DMS53 (cell line): ENCODE measurements at places on chromosomes 3 and 15.

DNA sequence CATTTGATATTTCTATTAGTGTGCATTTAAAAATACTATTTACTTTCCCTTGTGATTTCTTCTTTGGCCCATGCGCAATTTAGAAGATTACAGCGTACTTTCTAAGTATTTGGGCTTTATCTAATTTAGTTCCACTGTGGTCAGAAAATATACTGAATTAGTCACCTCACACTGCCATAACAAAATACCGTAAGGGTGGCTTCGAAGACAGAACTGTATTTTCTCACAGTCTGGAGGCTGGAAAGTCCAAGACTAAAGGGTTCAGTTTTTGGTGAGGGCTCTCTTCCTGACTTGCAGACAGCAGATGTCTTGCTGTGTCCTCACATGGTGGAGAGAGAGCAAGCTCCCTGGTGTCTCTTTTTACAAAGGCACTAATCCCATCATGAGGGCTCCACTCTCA is 286.2 kb downstream of the ADAMTSL3 start:
- DNase-seq = no peak

DNA sequence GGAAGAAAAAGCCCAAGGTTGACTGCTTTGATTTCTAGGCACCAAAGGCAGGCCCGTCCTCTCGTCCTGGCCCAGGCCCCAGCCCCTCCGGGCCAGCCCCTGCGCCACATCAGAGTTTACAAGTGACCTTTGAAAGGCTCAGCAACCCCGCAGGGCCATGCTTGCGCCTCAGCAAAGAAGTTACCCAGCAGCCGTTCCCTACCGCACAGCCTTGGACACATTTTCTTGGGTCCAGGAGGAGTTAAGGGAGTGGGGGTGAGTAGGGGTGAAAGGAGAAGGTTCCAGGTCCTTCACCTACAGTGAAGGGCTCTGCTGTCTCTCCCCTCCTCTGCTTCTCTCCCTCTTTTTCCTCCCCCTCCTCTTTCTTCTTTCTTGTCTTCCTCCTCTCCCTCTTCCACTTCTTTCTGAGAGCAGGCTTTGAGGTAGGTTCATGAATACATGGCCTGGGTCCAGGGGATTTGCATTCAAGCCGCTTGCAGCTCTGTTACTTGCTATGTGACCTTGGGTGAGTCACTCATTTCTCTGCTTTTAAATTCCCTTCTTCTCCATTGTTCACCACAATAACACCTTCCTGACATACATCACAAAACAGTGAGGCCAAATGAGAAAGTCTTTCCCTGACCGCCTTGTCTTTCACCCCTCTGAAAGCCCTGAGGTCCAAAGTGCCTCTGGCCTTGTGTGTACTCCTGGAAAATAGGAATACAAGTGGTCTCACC is 223.3 kb upstream of the TPRG1 start:
- DNase-seq = peak; percentile 12

DNA sequence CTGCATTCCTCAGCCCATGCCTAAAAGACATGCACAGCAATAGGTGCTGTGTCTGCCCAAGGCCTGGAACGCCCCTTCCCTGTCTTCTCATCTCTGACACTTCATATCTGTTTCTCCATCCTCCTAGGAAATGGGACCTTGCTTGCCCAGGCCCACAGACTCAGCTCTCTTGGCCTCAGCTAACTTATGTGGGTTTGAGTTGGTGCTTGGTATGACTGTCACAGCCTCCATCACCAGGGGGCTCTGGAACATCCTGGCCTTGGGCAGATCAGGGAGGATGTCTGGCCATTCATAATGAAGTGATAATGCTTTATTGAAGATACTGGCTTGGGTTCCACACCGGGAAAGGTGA is 156.7 kb upstream of the SMAD3 start:
- no peak for DNase-seq

DNA sequence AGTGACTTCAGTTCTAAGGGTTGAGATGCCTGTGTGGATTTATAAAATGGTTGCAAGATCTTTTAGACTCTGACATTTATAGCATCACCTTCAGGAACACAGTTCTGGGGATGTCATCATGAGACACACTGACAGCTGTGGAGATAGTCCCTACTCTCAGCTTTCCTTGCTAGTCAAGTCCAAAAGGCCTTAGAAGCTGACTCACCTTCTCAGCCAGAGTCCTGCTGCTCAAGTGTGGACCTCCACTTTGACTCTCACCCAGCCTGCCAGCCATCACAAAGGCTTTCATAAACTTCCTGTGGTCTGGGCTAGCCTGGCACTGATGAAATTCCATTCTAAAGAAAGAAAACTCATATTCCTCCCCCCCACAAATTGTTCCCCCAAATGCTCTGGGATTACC is 44.8 kb downstream of the TMEM39A start:
- no peak for DNase-seq

- no peak for DNase-seq
These were observed 15.8 kb downstream of the ST3GAL6 start for GRCh38 chr3:98778852-98779413.

DNA sequence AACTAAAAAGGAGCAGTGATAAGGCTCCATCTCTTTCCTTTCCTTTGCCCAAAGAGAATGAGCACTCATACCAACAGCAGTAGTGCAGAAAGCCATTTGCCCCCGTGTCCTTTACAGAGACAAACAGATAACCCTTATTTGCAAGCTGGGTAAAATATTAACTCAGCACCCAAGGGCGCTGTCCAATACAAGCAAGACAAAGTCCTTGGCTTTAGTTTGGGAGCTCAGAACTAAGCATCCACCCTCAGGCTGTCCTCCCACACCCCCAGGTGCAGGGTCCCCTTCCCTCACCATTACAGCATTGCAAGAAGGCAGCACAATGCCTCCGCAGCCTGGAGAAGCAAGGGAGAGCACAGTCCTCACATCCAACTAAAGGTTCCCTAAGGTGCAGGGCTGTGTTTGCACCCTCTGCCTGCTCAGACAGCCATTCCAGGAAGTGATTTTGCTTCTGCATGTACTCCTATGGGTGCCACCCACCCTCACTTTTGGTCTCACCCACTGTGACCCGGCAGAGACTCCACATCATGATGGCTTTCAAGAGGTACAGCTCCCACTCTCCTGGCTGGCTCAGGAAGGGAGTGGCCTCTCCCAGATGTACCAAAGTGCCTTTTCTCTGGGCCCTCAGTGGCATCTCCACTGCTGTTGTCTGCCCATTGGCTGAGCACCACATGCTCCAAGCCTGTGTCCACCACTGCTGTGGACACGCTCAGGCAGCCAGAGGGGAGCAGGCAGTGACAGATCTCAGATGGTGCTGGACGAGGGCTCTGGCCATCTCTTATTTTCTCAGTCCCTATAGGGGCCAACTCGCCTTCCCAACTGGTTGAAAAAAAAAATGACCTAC is 34.1 kb upstream of the HES1 start:
- DNase-seq = peak; percentile 74

DNA sequence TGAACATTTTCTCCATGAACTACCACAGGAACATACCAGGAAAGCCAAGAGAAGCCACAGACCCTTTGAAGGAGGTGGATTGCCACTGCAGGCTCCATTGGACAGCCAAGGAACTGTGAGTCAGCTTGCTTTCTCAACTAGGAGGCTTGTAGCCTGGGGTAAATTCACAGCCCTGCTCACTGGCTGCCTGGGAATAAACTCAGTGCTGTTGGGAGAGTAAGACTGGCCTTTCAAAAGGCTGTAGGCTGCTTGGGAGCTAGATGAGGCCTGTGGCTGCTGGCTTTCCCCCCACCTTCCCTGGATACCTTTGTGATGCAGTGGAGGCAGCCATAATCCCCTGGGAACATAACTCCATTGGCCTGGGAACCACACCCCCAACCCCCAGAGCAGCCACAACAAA is 223.5 kb upstream of the RBMS3 start:
- DNase-seq = no peak

DNA sequence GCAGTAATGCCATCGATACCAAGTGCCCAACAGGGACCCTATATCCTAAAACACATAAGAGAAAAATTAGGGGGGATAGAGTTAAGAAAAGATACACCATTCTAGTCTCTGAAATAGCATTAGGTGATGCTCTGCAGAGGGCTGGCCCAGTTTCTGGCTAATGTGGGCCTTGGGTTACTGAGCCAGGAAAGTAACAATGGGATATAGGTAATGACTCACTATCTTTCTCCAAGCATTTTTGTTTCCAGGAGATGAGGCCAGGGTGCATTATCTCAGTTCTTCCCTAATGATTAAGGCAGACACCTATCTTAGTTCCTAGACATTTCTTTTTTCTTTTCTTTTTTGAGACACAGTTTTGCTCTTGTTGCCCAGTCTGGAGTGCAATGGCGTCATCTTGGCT is 50.0 kb downstream of the PRKAR2A start:
- DNase-seq = no peak

- DNase-seq = no peak
These were observed 333.0 kb downstream of the SHQ1 start for GRCh38 chr3:72515281-72515680.

DNA sequence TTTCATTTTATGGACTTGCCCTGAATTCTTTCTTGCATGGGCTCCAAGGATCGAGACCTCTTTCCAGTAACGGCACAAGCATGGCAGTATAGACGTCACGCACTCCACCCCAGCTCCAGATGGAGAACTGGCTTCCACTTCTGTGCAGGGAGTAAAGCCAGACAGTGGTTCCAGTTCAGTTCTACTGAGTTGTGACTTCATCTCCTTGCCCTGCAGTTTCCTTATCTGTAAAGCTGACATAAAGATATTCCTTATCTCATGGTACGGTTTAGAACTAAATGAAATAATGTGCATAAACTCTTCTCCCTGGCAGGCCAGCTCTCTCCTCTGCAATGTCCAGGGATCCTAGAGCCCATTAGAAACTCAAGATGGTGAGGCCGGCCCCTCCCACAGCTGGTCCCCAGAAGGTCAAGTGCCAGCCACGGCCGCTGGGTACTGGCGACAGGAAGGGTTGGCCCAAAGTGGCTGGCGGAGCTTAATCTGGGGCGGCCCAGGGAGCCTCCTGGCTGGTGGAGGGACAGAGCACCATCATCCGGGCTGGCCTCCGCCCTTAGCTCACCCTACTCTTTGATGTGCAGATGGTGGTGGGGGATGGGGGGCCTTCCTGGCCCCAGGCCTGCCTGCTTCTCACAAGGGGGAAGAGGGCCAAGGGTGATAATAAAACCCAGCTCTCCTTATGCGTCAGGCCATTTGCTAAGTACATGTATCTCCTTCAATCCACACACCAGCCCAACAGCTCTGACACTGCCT is 7.2 kb downstream of the MESP2 start:
- no peak for DNase-seq

GRCh38 chr3:155425396-155425795 is 131.9 kb upstream of the STRIT1 start:
- no peak for DNase-seq

DNA sequence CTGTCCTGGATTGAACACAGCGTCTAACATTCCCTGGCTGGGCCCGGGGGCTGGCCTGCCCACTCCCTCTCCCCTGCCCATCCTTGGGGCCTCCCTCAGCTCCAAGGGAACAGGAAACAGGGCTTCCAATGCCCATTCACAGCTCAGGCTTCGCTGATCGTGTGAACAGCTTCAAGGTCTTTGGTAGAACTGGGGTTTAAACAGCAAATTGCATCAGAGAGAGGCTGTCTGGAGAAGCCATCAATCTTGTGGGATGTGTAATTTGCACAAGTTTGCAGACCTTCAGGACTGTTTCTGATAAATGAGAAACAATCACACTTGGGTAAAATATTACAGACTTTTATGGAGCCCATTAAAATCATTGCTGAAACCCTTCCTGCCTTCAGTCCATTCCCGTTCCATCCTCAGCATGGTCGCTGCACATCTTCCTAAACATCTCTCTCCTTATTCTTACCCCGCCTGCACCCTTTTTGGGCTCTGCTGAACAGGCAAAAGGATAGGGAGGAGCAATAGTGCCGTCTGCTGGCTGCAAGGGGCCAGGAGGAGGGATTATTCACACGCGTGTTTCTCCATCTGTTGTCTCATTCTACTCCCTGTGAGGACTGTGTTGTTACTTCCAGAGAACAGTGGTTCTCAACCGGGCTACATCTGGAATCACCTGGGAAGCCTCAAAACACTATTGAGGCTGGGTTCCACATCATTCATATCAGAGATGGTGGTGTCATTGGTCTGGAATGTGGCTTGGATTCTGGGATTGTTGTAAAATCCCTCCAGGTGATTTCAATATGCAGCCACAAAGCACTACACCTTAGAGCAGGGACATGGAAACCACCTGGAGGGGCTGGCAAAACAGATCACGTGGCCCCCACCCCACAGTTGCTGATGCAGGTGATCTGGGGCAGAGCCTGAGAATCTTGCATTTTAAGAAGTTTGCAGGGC is 116.3 kb downstream of the CLSTN2 start:
- peak; percentile 27 for DNase-seq

DNA sequence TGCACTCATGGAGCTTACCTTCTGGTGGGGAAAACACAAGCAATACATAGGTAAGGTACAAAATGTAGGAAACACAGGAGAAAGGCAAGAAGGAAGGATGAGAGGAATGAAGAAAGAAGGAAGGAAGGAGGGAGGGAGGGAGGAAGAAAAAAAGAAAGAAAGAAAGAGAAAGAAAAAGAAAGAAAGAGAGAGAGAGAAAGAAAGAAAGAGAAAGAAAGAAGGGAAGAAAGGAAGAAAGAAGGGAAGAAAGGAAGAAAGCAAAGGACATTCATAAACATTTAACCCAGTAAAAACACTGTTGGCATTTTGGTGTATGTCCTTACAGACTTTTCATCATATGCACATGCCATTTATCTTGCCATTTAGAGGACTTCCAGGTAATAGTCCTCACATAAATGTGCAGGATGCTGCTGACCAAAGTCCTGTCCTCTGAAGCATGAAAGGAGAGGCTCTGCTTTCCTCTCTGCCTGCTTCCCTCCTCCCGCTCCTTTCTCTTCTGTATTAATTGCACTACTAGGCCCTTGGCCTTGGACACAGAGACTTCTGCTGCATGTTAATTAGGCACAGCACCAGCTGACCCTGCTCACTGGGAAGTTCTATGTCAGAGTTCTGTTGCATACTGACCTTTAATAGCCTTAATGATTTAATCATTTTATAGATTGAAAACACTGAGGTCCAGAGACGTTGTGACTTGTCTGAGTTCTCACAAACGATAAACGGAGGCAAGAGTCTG is 29.7 kb upstream of the NDUFB4 start:
- DNase-seq = peak; percentile 76

DNA sequence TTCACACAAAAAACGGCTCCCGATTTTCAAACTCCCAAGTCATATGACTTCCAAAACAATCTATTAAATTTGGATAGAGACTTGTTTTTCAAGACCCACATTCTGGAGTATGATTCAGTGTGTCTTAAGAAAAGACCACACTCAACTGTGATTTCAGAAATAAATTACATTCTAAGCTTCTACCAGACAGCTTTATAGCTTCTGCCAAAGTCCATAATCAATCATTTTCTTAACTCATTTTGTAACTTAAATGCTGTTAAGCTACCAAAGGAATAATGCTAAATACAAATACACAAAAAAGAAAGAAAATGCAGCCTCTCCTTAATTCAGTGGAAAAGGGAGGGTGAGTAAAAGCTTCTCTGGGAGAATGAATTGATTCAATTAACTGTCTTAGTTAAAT is 192.3 kb upstream of the P2RY1 start:
- DNase-seq = no peak
